ENCODE measurements at places on chromosomes 1 and 21.

DNA sequence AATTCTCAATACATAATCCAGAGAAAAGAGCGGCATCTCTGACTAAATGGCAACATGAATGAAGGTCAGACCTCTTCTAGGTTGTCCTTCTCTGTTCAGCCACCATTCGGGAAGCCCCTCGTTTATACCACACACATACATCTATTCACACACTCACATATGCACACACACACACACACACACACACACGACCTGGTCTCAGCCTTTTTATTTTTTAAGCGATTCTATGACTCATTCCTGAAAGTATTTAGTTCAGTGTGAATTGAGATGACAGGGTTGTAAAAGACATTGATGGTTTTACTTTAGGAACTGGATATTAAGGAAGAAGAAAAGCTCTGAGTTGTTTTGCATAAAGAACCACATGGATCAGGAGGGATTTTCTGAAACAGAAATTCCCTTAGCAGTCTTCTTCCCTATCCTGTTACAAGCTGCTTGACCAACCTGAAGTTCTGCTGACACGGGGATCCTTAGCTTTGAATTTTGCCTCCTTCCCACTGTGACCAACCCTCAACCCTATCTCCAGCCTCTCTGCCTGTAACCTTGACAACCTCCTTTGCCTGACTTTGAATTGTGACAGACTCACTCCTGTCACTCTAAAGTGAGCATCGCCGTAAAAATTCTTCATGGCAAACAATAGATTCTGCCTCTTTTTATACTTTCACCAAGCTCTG lies 383.1 kb upstream of the ESRRG start:
- DNase-seq: no peak

DNA sequence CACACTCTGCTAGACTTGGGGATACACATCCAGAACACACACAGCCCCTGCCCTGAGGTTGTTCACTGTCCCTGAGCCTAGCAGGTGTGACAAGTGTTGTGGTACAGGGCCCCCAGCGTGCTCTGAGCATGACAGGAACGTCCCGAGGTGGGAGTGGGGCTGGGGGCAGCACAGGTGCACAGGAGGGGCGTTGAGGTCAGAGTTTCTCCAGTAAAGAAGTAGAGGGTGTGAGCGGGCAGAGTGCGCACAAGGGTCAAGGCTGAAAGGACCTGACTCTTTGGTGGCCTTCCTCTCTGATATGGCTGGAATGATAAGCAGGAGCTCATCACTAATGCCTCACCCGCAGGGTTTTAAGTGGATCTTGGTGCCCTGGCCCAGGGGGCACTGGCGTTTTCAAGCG lies 1.3 kb upstream of the FALEC start:
- DNase-seq: no peak

DNA sequence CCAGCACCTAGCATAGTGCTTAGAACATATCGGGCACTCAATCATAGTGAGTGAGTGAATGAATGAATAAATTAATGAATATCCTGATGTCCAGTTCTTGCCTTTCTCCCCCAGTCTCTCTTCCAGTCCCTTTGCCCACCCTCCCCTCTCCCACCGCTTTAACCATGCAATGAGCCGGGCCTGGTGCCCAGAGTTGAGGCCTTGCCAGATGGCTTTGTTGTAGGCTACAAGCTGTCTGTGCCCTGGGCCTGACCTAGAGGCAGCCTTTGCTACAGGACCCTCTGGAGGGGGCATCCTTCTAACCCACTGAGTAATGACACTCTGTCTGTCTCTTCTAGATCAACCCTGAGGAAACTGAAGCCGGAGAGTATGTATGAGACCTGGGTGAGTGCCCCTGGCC lies 6.9 kb downstream of the CASQ1 start:
- no peak for DNase-seq

- DNase-seq: no peak
Measured at GRCh38 chr1:36570478-36571060, 87.9 kb upstream of the CSF3R start.

GRCh38 chr21:17527711-17528110 lies 14.9 kb downstream of the CXADR start:
- DNase-seq: no peak

DNA sequence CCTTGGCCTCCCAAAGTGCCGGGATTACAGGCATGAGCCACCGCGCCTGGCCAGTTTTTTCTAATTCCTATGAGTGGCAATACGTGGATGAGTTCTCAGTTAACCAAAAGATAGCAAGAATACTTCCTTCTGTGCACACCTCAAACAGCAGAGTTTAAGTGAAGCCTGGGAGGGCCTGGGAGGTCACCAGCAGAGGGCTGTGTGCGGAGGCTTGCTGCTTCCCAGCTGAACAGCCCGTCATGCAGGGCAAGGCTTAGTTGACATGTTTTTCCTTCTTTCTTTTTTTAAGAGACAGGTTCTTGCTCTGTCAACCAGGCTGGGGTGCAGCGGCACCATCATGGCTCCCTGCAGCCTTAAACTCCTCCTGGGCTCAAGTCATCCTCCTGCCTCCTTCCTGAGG lies 17.8 kb downstream of the GNG4 start:
- no peak for DNase-seq

DNA sequence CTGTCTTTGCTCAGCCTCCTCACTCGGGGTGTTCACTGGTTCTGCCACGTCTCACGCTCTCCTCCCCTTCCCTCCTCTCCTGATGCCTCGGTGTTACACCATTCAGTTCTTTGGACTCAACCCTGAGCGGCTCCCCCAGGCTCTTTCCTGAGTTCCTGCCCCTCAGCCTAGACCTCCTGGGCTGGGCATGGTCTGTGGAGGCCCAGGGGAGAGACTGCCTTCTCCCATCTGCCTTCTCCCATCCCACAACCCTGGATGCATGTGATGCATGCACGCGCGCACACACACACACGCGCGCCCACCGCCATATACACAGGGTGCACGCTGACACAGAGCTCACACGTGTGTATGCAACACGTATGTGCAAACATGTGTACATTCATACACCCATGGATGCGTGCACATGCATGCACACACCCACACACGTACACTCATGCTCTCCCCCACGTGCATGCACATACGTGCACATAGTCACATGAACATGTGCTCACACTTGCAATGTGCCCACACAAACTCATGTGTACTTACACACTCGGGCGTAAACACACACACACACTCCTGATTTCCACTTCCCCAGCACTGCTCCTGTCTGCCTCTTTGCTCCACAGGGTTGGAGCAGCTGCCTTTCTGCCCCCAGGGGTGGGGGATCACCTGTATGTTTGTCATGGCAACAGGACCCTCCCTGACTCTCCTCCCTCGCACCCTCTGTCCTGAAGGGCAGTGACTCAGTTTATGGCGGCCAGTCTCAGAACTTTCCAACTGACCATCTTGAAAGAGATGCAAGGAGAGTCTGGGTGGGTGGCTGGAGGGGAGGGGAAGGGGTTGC lies 59.0 kb downstream of the HUNK start:
- DNase-seq: no peak

DNA sequence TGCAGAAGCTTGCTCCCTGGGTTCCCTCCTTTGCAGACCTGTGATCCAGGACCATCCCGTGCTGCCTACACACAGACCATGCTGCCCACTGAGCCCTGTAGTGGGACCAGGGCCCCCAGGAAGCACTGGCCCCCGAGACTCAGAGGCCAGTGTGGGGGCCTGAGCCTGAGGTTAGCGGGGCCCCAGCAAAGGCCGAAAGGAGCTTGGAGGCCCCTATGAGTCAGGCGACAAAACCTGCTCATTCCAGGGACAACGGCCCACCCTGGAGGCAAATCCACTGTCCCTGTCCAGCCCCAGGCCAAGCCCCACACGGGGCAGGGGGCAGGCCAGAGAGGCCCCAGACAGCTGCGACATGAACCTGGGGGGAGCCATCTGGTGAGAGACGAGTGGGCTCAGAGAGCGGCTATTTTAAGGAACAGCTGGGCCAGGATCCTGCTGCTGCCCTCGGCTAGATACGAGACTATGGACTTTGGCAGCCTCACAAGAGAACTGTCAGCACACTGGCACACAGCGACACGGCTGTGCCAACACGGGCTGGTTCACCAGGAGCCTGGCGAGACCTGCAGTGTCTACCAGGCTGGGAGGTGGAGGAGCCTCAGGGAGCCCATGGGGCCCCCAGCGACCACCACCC lies 74.7 kb downstream of the ARHGEF16 start:
- no peak for DNase-seq

DNA sequence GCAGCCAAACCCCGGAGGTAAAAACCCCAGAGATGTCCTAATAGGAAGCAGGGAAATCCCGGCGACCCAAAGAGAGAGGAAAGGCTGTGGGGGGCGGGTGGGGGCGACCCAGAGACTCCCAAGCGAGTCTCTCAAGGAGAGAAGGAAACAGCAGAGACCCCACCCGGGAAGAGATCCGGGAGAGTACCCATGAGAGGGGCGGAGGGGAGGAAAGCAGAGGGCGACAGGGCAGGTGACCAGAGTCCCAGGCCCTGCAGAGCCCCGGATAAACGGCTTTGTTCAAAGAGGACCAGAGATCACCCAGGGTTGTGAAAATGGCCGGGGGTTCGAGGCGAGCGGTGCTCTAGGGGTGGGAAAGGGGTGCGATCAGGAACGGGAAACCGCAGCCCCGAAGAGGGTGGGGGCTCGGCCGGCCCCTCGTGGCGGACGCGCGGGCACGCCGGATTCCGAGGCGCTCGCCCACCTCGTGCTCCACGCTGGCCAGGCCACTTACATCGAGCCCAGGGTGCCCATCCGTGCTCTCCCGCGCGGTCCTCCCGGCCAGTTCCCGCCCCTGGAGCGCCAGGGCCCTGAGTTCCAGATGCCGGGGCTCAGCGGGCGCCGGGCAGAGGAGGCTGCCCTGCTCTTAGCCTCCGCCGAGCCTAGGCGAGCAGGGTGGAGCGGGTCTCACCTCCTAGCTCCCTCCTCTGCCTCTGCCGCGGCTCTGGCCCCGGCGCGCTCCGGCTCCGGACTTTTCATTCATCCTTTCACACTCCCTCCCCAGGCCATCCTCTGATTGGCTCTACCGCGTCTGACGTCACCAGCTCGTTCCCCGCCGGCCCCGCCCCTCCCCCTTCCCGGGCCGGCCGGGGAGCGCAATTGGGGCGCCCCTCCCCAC lies 52.3 kb downstream of the RHBG start:
- peak; percentile 25 for DNase-seq

- no peak for DNase-seq
Measured at GRCh38 chr1:173409613-173410012, 67.5 kb upstream of the PRDX6 start.

- DNase-seq: no peak
Measured at GRCh38 chr1:101006553-101006952, 19.0 kb downstream of the DPH5 start.

DNA sequence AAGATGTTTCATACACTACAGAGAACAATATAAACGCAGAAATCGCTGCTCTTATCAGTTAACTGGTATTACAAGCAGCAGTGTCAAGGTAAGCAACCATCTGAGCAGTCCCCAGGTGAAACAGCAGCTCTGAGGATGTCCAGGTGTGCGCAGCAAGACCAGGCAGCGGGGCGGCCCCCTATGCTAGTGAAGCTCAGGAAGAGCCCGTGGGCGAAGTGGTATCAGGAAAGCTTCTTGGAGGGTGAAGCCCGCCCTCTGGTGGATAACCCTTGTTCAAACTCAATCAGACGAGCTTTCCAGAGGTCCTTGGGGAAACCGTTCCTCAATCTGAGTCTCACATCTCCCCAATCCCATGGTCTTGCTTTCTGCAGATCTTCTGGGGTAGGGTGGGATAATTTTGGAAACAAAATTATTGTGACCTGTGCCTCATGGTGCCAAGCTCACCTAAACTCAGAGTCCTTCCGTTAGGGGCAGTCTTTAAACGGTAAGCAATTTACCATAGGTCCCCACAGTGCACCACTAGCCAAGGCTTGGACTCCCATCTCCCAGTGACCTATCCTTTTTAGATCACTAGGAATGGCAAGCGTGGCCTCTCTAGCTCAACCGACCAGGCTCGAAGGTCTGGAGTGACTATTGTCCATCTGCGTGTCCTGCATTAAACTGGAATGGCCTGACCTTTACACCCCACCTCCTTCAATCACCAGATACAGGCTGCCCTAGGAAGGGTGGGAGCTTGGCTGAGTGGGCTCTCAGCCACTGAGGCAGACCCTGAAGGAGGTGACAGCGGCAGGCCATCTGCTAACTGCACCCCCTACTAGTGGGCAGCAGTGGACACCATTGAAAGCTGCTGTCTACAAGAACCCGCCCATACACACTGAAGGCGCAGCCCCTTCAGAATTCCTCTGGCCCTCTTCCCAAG lies 13.6 kb upstream of the FAM110D start:
- DNase-seq: no peak

All from kidney capillary endothelial cell (primary cell).